ENCODE measurements at places on chromosomes 2 and 18.

DNA sequence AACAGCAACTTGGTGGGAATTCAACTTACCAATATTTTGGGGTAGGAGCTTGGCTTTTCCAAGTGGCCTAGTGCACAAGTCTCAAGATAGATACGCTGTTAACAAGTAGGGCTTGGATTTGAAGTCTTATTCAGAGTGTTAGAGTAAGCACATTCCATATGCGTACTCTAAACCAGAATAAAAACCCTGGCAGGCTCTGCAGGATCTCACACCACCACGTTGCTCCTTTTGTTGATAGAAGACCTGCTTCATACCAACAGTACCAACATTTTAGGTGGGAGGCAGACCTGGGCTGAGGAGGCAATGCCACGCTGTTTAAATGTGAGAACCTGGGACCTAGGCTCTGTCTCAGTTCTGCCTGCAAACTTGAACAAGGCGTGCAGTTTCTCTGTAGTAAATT, 214.0 kb downstream of the RNF144A start:
- DNase-seq = no peak

- DNase-seq = no peak
These were observed 17.9 kb upstream of the DSG3 start for GRCh38 chr18:31429623-31430022.

GRCh38 chr2:54041135-54041534, 70.3 kb upstream of the PSME4 start:
- no peak for DNase-seq

DNA sequence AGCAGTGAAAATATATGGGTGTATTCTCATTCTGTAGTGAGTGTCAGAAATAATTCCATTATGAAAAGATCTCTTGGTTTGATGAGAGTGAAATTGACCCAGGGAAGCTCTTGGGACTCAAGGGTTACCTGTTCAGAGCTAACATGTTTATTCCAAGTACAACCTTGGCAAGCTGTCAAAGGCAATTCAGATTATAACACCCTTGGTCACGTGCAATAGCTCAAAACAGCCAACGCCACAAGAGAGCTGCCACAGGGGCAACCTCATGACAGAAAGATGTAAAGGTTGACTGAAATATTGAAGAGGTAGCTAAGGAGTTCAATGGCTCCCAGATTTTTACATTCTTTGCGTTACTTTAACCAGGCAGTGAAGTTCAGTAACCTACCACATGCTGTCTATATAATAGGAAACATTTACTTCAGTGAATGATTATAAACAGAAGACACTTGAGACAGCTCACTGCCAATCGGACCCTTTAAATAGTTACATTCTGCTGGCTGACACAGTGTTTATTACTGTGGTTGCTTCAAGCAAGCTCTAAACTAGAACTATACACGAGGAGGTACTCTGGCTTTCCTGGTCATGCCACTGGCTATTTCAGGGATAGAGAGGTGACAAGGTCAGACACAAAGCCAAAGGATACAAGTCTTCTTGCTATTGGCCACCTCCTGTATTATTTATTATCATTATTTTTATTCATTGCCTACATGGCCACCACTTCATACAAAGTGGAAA, 187.3 kb downstream of the PID1 start:
- no peak for DNase-seq

DNA sequence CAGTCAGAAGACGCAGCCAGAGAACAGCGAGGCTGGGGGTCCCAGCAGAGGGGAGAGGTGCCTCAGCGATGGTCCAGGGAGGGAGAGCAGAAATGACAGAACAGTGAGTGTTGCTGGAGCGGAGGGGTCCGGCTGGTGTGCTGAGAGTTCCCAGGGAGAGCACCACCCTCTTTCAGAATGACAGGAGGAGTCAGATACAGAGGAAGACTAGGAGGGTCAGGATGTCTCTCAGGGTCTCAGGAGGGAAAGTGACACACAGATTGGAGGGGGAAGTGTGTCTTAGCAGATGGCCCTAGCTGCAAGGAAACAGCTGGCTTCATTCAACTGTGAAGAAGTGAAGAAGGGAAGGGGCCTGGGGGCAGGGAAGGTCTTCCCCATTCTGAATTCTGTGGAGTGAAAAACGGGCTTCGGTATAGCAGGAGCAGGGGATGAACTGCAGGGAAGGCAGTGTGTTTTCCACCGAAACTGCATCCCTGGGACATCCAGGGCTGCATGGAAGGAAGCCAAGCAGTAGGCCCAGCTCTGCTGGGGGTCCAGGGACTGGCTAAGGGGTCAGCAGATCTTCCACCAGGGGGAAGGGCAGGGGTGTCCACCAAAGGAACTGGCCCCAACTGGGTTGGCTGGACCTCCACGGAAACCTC, 90.0 kb upstream of the OTOS start:
- no peak for DNase-seq

GRCh38 chr18:9494778-9495331, 19.5 kb downstream of the RALBP1 start:
- no peak for DNase-seq
